ENCODE measurements at places on chromosomes 2 and 18. TPM values are rescaled to one million over a fixed set of nuclear protein-coding genes. Genes with fewer than 3 reads are reported as not detected.

GRCh38 chr2:230589025-230589424 lies 123.6 kb upstream of the CAB39 start:
- no peak overlapping the region for H3K27ac ChIP-seq
- no peaks in the 10 kb centered on the region for H3K27me3 ChIP-seq
- H3K36me3 ChIP-seq = no peaks in the 10 kb centered on the region
- no peak overlapping the region for H3K4me3 ChIP-seq
- no peak for DNase-seq

GRCh38 chr2:230602562-230603230 lies 109.9 kb upstream of the CAB39 start:
- H3K27ac ChIP-seq = no peak overlapping the region
- H3K27me3 ChIP-seq = no peaks in the 10 kb centered on the region
- DNase-seq = no peak
- no peak overlapping the region for H3K4me3 ChIP-seq

DNA sequence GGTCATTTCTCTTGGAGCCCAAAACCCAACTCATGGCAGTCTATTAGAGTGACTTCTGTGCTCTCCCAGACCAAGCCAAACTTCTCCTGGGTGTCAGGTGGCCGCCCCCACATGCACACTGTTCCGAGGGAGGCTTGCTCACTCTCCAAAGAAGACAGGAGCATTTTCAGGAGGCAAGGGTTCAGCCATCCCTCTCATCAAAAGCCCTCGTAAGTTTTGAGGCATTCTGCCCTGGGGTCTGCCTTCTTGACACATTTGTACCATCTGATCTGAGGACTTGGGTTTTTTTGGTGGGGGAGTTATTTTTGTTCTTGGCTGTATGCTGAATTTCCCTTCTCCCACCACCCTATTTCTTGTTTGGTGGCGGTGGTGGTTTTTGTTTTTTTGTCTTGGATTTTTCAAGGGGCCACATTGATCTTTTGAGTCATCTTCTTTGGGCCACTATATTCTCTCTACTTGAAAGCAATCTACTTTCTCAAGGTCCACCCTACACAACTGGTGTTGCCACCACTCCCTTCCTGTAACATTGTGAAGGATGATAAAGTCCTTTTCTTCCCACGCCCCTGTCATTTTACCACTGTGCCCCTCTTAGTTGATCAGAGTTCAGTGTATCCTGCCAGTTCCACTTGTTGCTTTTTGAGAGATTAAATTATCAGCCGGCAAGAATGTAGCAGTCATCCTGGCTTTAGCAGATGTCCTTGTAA lies 255.8 kb downstream of the CYP26B1 start:
- H3K36me3 ChIP-seq = no peaks in the 10 kb centered on the region
- no peak for DNase-seq
- no peak overlapping the region for H3K4me3 ChIP-seq
- H3K27me3 ChIP-seq = peaks cover 5% of the 10 kb centered on the region
- H3K4me1 ChIP-seq = no peaks in the 10 kb centered on the region

The CDH2 gene
- total RNA-seq = 16.9 TPM

The CTLA4 gene
- not detected for total RNA-seq

All from WTC11 (cell line).